Pancreas (tissue), 10 donors: ENCODE measurements at places on chromosomes 13 and 19. TPM values are rescaled to one million over a fixed set of nuclear protein-coding genes. Genes with fewer than 3 reads are reported as not detected.

CDX2 gene
- 3.8 TPM for total RNA-seq

EFNB2 gene
- 2.4 TPM for total RNA-seq

DNA sequence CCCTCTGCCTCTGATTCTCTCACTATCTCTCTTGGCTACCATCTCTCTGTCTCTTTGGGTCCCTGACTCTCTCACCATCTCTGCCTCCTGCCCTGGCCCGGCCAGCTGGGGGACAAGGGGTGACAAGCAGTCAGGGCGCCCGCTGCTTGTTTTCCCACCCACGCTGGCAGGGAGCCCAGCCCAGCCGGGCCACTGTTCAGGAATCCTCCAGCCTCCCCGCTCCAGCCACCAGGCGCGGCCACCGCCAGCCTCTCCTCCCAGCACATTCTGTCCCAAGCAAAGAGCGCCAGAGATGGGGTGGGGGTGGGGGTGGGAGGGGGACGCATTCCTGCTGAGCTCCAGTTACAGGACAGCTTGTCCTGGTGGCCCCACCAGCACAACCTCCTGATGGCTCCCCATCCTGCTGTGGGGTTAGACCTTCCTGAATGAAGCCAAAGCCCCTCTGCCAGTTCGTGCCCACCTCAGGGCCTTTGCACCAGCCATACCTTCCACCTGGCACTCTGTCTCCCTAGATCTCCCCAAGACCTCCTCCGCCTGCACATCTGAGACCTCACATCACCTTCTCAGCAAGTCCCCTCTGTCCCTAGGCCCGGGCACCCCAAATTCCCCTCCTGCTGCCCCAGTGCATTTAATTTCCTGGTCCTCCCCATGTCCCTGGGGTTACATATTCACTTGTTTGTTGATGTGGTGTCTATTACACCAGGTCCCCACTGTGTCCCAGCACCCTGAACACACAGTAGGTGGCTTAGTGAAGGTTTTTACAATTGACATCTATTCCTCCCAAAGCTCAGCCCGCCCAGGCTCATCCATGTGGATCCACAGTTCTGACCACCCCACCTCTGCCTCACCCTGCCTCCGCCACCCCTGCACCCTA, 12.5 kb downstream of the ARRDC2 start:
- DNase-seq = peak; percentile 92

GRCh38 chr13:43755844-43756243, 30.9 kb downstream of the ENOX1 start:
- DNase-seq = no peak
